ENCODE measurements at places on chromosomes 2 and 18. TPM values are rescaled to one million over a fixed set of nuclear protein-coding genes. Genes with fewer than 3 reads are reported as not detected.
A peak's percentile ranks its signal among the peaks of the same experiment; 100 is the strongest.

DNA sequence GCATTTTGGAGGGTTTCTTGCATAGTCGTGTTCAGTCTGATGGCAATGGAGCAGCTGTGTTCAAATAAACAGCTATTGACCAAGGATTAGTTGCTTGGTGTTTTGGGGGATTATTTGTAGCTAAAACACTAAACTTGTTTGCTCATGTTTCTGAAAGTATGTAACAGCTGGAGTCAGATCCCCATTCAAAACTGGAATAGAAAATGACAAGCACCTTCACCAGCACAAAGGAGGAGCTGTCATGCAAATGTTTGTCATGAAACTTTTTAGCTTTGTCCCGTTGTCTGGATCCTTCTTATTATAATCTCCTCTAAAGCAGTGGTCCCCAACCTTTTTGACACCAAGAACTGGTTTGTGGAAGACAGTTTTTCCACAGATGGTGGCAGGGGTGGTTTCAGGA is 96.9 kb upstream of the ZNF236 start:
- DNase-seq = no peak

- DNase-seq = no peak
Observed at GRCh38 chr2:117994729-117995128, 19.1 kb downstream of the CCDC93 start.

DNA sequence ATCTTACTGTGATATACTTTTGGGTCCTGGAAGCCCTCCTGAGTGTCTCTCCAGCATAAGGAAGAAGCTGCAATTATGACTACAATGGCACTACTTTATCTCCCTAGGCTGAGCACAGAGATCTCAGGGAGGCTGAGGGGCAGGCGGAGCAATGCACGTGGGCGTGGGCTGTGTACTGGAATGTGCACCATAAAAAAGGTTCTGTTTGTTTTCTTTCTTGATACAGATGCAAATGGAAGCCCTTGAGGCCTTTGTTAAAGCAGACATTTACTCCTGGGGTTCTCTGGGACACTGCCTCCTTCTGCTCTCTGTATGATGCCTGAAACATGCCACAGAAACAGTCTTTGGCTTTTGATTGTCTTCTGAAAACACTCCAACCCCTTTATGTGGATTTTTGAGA is 79.1 kb upstream of the DLX2 start:
- no peak for DNase-seq

The ACOXL gene
- total RNA-seq = not detected

The EGR4 gene
- total RNA-seq = not detected

The NOL4 gene
- not detected for total RNA-seq

- no peak for DNase-seq
Observed at GRCh38 chr2:28869494-28870145, 489 bp downstream of the TRMT61B start.

The FAM237A gene
- total RNA-seq = not detected

The KIF1A gene
- 0.78 TPM for total RNA-seq

The LINC00305 gene
- not detected for total RNA-seq

DNA sequence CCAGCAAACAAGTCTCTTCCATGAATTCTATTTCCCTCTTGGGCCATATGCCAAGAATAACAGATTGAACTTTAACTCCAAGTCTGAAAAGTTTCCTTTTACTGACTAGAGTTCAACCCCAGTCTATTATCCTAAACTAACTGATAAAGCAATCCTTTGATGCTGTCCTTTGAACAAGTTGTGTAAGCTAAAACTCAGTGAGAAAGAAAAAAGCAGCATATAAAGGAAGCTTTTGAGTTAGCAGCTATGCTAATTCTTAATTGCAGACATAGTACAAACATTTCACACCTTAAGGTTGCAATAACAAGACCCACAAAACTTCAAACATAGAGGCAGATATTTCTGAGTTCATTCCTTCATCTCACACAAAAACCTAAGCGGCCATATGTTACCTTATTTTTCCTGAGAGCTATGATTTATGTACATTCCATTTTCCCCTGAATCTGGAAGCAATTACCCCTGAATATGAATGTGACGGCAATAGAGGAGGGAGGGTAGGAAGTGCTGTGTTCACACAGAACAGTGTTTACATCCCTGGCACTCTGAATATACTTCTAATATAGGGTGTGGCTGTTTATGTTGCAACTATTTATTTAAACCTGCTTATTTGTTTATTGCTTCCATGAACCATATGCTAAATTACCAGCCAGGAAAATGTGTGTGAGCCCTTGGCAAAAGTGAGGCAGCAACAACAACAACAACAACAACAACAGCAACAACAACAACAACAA is 180.6 kb downstream of the IRS1 start:
- DNase-seq = no peak

GRCh38 chr2:239138610-239139009 is 262.2 kb downstream of the HDAC4 start:
- no peak for DNase-seq

The CCDC141 gene
- total RNA-seq = 28.3 TPM

DNA sequence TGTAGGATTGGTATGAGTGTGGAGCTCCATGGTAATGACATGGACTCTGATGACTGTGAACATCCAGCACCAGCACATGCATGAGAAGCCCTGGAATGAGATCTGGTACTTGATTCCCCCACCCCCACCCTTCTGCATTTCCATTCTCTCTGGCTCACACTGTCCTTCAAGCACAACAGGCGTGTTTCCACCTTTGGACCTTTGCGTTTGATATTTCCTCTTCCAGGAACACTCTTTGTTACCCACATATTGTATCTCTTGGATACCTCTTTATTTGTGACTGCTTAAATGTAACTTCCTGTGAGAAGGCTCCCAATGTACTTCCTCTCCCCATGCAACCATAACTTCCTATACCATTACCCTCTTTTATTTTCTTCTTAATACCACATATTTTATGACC is 263.8 kb downstream of the HNMT start:
- no peak for DNase-seq

DNA sequence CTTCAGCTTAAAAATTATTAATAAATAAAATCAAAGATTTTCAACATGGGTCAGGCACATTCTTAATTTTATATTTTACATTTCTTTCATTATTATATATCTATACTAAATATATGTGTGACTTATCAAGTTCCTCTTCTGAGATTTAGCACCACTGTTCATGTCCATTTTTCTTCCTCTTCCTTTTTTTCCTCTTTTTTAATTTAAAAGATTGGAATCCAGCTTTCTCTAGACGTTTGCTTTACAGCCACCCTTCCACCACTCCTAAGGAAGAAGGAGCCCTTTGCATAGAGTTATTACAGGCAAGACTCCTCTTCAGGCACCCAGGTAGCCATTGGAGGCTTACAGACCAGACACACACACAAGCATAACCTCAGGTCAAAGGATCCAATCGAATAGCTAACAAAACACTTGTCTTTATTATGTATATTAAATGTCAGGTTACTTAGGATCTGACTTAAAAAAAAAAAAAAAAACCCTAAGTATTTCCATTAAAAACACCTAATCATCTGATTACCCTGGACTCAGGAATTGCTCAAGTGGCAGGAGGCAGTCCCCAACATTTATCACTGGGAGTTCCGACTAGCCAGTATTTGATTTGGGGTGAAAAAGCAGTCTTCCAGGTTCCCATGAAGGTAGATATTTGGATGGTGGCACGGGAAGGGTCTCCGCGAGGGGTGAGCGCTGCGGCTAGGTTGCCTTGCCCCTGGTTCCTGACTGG is 2.4 kb upstream of the ZEB2 start:
- no peak for DNase-seq

The MOCOS gene
- total RNA-seq = 4.4 TPM

The FSHR gene
- not detected for total RNA-seq

DNA sequence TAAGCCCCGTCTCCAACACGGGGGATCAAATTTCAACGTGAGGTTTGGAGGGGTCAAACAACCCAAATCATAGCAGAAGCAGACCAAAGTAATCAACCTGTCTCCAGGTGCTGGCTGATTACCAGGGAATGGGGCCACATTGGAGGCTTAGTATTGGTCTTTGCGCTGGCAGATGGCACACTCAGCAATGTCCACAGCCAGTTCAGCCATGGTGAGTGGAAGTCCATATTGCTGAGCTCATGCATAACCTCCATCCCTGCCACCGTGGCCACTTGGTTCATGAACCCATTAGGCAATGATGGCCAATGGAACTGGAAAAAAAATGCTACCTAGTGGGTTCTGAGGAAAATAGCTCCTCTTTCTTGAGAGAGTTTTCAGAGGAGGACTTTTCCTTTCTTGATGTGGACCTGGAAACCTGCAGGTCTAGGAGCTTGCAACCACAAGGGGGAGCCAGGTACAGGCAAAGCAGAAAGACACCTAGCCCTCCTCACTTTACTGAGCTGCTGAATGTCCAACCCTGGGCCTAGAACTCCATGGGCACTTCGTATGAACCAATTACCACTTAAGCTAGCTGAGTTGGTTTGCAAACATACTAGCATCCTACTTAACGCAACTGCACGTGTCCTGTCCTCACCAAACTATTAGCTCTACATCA is 128.0 kb upstream of the GYPC start:
- peak; percentile 79 for DNase-seq

DNA sequence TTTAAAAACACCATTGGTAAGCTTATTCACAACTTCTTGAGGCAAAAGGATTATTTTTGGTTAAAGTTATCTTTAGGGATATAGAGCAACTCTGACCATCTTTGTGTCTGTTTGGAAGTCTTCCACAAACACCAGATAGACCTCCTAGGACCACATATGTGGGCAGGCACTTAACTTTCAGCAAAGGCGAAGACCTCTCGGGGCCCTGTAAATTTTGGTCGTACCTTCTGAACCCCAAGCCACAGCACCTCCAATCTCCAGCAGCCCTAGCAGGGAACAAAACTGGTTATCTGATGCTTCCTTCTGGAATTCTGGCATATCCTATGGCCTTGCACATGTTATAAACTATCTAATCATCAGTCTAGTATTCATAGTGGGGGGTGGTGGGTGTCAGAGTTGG is 114.8 kb downstream of the MBD5 start:
- DNase-seq = no peak

DNA sequence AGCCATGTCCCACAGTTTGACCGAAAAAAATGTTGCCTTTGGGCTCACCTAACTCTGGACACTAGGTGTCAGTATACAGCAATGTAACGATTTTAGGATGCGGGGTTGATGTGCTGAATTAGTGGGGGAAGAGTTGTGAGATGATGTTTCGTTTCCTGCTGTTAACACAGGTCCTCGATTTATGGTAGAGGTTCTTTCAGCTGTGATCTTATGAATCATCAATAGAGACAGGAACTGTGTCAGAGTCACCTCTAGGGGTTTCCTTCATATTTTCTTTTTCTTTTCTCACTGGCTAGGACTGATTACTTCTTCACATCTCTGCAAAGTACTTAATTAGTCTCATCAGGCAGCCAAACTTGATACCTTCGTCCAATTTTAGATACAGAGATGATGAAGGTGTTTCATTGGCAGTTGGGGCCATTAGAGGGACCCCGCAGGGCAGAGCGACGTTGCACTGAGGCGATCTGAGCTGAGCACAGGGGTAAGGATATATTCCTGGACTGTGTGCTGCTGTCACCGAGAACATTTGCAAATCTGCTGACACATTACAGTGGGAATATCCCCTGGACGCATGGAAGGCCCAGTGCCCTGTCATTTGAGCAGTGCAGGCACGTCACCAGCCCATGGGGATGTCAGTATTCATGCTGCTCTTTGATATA is 10.2 kb upstream of the MMADHC start:
- peak; percentile 51 for DNase-seq

The IL36RN gene
- total RNA-seq = not detected

DNA sequence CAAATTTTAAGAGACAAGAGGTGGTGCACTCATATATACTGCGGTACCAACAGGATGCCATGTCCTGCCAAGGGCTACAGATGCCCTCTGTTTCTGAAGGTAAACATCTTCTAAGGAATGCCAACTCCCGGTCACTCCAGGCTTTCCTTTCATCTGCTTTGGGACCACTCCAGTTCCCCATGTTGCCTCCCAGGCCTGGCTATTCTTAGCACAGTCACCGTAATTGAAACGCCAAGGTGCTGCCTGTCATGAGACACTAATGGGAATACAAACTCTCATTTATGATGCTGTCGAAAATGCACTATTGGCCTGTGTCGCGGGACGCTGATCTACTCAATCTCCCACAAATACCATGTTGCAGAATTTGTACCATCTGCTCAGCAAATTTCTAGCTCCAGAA is 79.6 kb downstream of the KLF7 start:
- DNase-seq = no peak

- peak; percentile 79 for DNase-seq
Observed at GRCh38 chr2:26562811-26563645, 78.1 kb downstream of the CIB4 start.

GRCh38 chr18:78006774-78007260 is 757.2 kb downstream of the GALR1 start:
- DNase-seq = no peak

- DNase-seq = no peak
Observed at GRCh38 chr2:163479599-163479998, 256.2 kb downstream of the FIGN start.

DNA sequence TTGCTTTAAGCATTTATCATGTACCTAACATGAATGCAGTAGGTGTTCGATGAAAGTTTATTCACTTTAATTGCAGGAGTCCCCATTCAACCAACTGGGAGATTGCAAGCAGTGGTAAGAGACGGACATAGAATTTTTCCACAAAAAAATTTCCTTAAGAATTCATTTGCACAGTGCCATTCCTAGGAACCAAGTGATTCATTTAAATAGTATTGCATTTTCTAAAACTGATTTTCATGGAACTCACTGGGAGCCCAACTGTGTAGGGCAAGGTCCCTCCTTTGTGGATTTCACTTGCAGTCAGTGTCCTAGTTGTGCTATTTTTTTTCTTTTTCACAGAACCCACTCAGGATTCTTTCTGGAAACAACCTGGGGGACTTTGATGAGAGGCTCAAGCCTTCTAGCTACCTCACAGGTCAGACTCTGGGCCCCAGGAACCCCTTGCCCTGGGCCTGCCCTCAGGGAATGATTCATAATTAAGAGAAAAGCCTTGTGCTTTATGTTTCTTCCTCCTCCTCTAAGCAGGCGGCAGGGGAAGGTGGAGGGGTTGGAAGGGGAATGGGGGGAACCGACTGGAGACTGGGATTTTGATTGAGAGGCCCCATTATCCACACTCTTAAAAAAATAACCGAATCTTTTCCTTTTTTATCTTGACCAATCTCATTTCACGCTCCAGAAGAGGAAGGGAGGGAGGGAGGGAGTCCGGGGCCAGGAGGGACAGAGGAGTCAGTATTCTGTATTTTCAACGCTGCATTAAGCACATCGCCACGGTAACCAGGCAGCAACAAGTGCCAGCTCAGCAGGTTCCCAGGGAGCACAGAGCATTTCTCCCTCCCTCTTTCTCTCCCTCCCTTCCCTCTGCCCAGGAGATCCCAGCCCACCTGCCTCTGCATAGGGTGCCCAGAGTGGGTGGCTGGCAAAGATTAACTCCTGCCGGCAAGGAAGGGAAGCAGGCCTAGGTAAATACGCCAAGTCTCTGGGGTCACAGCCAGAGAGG is 51.8 kb downstream of the PSD4 start:
- peak; percentile 76 for DNase-seq

The HRH4 gene
- 0.10 TPM for total RNA-seq

- DNase-seq = no peak
Observed at GRCh38 chr2:163348857-163349380, 386.9 kb downstream of the FIGN start.

The ALLC gene
- not detected for total RNA-seq

DNA sequence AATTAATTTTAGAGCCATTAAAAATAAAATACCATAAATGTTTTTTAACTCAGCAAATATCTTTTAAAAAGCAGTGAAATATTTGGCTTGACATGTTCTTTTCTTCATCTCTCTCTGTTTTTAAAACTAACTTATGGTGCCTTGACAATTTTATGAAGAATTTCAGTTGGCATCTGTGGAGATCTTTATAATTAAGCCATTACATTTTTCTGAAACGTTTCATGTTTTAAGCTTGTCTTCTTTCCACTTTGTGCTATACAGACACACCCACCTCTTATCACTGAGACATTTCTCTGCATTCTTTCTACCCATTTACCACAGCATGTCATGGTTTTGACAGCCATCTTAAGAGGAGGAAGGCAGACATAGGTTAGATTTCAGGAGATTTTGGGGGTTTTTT is 915.1 kb upstream of the FSHR start:
- DNase-seq = no peak

Data from aorta (tissue), 5 donors.